ENCODE measurements at places on chromosomes 1 and 21.

DNA sequence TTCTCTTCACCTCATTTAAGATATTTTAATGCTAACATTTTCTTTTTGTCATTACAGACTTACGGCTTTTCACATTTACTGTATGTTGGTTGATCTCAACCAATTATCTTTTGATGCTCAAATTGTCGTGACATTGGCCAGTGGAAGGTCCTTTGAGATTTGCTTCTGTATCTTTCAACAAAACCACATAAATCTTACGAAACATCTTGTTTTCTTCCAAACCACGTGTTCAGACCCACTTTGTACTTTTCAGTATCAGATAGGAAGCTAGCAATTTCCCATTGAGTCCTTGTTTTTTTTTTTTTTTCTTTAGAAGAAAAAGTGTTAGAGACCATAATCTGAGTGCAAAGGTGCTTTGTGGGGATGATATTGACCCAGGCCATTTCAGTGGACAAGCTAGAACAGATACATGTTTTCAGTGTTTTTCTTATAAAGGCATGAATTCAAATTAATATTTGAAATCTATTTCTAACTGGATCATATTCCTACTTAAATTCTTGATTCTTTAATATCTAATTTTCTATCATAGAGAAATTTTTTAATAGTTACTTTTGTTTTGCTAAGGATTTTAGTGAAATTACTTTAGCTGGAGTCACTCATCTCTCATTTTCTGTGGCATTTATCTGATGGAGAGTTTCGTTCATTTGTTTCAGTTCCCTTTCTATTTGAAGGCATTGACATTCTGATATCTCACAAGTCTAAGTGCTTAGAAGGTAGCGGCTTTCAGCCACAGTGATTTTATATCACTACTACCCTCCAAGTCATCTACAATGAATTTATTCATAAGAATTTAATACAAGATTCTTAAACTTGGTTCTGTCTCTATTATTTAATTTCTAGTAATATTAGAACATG, 26.7 kb downstream of the ATG4C start:
- DNase-seq = no peak

GRCh38 chr1:205147191-205147835, 25.5 kb upstream of the RBBP5 start:
- no peak for DNase-seq

DNA sequence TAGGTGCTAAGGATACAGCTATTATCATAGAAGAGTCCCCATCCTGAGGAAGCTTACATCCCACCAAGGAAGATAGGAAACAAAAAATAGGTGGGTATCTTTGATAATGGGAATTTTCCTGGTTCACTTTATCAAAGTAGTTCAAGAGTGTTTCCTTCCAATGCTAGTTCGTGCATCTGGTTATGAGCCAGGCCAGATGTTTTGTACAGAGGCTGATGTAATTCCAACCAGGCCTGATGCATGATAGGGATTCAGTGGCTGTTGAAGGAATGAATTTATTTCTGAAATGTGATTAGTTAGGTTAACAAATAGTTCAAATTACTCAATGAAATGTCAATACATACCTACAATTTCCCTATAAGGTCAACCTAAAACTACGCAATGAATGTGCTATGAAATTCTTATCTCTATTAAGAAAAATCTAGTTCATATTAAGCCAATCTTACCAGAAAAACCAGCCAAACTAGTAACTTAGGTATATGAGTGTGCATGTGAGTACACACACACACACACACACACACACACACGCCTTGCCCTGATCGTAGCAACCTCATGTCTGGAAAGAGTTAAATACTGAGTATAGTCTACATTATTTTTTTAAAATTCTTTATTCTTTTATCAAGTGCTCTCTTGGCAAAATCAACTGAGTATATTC, 9.5 kb upstream of the ZBTB18 start:
- no peak for DNase-seq

GRCh38 chr1:239835946-239836440, 255.7 kb upstream of the FMN2 start:
- DNase-seq = no peak

- DNase-seq = no peak
Measured at GRCh38 chr1:96349896-96350295, 371.7 kb upstream of the PTBP2 start.

- DNase-seq = no peak
Measured at GRCh38 chr1:152976688-152977087, 6.2 kb downstream of the SPRR4 start.

GRCh38 chr21:41589131-41589530, 81.2 kb upstream of the TMPRSS2 start:
- no peak for DNase-seq

DNA sequence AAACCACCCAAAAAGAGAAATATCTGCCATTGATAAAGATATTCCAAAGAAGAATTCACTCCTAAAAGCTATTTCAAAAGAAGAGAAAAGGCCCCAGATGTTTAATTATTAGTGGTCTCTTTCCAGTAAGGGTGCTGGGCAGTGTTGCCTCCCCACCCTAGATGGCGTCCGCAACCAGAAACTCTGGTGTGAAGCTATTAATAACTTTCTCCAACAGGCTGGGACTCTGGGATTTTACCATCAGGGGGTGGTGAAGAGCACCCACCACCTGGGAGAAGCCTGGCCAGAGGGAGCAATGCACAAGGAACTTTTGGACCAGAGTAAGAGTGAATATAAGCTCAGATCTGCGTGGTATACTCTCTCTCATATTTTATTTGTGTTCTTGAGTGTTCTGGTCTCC, 115.4 kb upstream of the TIAM1 start:
- no peak for DNase-seq

- DNase-seq = no peak
Measured at GRCh38 chr1:89918127-89918793, 76.7 kb upstream of the ZNF326 start.

GRCh38 chr1:46087891-46088290, 44.5 kb downstream of the PIK3R3 start:
- DNase-seq = no peak

- peak; percentile 77 for DNase-seq
Measured at GRCh38 chr1:9110669-9111356, 18.1 kb downstream of the GPR157 start.

DNA sequence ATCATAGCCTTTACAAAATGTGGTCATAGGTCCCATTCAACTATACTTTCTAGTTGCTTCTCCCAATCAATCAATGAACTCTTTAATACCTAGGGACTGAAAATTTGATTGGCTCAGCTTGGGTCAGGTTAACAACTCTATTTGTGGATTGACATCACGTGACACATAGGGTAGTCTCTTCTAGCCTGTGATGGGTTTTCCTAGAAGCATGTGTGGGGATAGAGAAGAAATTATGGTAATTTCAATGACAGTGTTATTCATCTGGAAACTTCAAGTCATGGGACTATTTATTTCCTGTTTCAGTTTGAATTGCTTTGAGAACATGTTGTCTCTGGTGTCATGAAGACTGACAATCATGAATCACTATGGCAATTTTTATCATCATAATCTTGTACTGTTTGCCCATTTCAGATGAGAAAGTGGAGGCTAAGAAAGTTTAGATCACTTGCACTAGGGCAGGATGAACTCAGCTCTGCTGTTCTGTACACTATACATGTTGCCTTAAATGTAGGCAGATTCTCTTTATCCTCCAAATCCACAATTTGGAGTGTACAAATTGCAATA, 529.9 kb upstream of the BEND5 start:
- DNase-seq = no peak

DNA sequence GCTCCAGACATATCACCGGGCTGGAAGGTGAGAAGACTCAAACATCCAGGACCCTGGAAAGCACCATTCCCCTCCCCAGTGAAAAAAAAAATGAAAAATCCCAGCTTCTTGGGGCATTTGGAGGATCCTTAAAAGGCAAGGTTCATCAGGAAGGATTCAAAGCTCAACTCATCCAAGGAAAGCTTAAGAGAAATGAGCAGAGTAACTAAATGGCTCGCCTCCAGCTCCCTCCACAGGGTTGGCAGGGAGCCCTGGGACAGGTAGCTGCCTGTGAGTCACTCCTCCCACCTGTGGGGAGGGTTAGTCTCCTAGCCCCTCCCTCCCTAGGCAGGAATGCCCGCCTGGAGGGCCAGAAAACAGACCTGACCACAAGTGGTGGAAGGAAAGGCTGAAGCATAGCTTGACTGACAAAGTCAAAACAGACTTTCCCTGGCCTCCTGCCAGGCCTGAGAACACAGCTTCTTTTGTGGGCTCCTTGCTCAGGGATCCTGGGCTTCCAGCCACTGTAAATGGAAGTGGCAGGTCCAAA, 712 bp upstream of the LAMB3 start:
- DNase-seq = no peak

GRCh38 chr1:169103002-169103401, 3.5 kb upstream of the ATP1B1 start:
- DNase-seq = no peak
